ENCODE measurements at places on chromosomes 13 and 19.

GRCh38 chr13:59728896-59729545 is 434.7 kb downstream of the DIAPH3 start:
- DNase-seq = no peak

DNA sequence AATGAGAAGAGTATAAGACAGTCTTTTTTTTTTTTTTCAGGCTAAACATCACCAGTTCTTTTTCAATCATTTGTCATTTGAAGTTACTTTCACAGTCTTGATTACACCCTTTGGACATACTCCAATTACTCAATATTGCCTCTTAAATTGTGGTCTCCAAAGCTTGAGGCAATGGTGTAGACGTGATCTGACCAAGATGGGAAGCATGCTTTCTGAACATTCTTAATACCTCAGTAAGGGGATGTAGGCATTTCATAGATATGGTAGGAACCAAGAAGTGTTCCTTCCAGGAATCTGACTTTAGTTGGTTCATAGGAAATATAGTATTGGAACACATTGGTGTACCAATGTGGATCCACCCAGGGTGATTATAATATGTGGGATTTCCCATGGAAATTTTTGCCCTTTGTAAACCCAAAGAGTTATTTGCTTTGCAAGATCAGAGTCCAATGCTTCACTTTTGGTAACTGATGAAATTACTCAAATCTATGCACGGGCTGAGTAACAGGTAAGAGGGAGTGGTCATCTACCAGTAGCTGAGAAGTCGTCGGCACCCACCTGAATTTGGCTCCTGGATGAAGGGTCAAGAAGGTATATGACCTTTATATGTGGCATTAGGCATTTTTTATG is 62.2 kb downstream of the ERCC5 start:
- no peak for DNase-seq

DNA sequence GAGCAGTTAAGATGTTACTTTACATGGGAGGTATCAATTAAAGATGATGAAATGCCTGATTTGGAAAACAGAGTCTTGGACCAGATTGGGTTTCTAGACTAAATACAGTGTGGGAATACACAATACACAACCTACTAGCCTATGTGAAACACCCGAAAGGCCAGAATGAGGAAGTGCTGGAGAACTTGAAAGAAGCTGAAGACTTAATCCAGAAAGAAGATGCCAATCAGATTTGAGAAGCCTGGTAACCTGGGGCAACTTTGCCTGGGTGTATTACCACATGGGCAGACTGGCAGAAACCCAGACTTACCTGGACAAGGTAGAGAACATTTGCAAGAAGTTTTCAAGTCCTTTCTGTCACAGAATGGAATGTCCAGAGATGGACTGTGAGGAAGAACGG is 43.2 kb downstream of the N4BP2L1 start:
- no peak for DNase-seq

DNA sequence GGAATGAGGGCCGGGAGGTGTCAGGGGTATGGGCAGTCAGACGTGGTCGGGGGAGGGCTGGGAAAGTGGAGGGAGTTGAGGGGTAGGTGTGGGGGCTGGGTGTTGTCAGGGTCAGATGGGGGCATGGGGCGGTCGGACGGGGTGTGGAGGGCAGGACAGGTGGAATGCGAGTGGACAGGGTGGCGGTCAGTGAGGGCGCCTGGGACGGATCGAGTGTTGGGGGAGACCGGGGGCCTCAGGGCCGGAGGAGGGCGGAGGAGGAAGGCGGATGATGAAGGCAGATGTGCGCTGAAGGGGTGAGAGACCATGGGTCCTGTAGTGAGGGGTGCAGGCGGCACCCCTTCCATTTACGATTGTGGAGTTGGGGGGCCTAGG is 5.7 kb downstream of the TBCB start:
- DNase-seq = no peak

- no peak for DNase-seq
Observed at GRCh38 chr13:110359840-110360301, 52.8 kb downstream of the COL4A2 start.

- peak; percentile 44 for DNase-seq
Observed at GRCh38 chr13:74132776-74133656, 1.2 kb downstream of the KLF12 start.

GRCh38 chr19:6916952-6917351 is 29.6 kb downstream of the ADGRE1 start:
- no peak for DNase-seq

GRCh38 chr19:46499692-46500091 is 4.0 kb upstream of the PNMA8B start:
- DNase-seq = no peak

GRCh38 chr19:6384381-6384780 is 8.6 kb downstream of the GTF2F1 start:
- no peak for DNase-seq

GRCh38 chr13:75309981-75310580 is 171.9 kb downstream of the TBC1D4 start:
- DNase-seq = no peak

DNA sequence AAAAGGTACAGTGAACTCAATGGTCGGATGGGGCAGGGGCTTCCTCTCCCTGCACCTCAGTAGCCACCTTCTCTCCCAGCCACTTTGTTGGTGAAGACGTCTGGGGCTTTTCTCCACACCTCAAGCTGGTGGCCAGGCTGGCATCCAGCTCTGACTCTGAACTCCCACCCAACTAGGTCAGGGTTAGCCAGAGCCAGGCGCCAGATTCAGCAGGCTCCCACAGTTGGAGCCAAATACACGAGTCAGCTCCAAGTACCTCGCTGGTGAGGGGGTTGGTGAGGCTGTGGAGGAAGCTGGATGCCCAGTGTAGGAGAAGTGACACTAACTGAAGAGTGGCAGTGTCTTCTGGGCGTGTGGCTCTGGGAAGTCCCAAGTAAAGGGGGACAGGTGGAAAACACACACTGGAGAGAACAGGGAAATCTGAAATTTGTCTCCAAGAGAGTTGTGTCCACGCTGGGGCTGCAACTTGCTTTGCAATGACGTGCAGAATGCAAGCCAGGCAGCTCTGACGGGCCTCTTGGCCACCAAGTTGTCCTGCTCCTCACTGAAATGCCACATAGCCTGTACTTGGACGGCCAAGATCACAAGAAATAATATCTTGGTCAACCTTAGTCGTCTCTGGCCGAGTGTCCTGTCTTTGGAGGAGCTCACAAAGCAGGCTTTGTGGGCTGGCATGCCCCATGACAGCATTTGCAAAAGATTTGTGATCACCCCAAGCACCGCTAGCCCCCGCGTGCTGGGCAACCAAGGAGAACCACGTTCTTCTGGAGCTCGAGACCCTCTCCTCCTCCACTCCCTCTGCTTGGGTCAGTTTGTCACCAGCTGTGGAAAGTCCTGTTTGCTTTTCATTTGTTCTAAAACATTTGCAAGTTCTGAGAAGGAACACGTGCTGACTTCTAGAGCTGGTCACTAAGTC is 18.1 kb downstream of the SLC7A1 start:
- DNase-seq = no peak

GRCh38 chr19:29940971-29941585 is 961 bp upstream of the URI1 start:
- no peak for DNase-seq

DNA sequence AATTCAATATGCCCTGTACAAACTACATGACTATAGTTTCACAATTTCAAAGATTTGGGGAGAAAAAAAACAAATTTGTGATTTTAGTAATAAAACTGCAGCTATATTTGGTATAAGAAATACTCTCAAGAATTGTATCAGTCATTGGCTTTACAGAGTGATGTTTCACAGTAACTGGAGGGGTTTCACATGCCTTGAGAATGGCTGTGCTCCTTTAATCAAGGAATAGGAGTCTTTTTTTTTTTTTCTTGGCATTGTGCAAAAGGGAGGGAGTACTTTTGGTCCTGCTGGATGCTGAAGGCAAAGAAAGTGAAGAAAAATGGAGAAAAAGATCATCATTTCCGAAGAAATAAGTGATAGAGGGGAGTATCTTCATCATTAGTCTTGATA is 6.8 kb downstream of the ZNF507 start:
- DNase-seq = no peak

DNA sequence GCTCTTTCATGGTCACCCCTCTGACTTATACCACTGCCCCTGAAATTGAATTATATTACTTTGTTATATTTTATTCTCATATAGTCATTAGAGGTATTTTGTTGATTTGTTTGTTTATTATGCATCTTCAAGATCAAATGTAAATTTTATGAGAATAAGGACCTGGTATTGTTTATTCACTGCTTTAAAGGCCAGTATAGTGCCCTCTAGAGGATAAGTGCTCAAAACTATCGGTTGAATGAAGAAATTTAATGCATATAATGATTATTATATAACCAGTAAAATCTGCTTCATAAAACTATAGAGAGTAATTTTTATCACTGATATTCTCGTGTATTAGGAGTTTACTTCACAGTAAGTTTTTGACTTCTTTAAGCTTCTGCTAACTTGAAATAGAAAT is 1401.9 kb downstream of the SLITRK1 start:
- DNase-seq = no peak

DNA sequence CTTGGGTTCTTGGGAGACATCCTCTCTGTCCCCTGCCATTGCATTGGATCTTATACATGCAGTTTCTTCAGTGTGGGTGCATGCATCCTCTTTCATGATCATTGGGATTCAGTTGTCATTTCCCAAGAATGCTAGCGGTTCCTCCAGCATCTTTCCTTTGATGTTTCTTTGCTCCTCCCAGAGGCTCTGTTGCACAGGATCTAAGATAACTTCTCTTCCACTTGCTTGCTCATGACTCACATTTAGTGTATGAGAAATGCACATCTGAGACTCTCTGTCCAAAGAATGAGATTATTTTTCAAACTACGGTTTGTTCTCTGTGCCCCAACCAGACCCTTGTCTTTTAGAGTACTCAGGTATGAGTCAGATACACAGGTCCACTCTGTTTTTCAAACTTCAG is 197.1 kb downstream of the NDFIP2 start:
- no peak for DNase-seq

DNA sequence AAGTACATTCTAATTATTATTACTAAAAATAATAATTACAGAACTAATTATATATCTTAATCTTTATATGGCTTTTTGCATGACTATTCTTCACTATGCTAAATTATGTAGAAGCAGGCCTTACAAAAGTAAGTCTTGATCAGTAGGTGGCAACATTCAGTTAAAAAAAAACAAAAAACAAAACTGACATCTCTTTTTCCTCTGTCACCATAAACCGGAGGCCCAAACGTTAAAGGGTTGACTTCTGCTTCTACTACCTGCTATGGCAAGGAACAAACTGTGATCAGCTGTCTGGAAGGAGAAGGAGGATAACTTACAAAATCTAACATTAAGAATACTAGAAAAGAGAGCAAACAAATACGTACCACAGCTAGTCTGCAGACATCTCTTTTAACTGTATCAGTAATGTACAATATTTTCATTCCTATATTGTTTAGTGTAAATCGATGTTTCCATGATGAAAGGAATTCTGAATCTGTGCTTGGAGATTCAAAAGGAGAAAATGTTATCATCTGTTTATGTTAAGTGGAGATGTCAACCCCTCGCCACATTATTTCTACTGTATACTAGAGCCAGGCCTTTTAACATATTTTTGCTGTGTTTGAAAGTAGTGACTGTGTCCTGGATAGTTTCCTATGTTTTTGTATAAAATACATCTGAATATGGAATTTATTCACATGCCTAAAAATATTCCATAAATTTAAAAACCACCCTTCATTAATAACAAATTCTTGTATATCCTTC is 1525.4 kb downstream of the SLITRK1 start:
- DNase-seq = no peak

DNA sequence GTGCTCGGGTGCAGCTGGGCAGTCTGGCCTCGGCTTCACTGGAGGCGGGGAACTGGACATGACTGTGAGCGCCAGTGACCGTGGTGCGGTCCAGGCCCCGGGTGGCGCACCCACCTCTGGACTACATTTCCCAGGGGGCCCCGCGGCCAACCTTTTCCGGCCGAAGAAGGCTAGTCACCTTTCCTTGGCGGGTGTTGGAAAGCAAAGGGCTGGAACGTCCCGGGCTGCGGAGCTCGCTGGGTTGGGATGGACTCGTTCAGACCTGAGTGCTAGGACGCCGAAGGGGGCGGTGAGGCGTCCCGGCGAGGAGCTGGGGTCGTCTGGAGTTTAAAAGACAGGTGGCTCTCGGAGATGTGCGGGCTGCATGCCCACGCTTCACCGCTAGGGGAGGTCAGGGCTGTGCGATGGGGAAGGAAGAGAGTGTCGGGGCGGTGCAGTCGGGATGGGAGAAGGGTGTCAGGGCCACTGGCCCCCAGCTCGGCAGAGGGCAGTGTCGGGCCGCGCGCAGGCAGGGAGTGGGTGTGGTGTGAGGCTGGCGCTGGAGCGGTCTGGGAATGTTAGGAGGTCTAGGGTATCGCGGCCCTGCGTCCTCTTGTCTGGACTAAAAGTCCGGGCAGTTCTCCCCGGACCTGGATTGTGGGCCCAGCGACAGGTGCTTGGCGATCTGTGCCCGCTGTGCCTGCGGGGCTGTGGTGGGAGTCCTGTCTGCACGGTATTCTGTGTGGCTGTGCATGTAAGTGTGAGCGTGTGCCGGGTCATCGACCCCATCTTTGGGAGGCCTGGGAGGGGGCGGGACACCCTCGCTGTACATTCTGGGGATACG is 57.1 kb downstream of the ZNF568 start:
- peak; percentile 92 for DNase-seq

DNA sequence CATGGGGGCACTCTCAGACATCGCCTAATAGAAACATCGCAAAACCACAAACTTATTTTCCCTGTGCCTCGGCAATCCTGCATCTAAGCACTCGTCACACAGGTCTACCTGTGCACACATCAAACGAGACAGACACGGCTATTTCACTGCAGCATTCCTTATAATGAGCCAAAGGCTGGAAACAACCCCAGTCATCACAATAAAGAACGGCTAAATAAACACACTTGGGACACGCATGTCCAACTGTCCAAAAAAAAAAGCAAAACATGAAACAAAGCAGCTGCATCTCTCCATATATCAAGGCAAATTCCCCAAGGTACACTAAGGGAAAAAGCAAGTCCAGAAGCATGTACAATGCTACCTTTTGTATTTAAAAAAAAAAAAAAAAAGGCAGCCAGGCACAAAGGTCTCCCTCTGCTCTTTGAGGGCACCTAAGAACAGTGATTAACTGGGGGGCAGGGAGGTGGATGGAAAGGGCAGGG is 27.2 kb upstream of the CCNP start:
- DNase-seq = no peak

DNA sequence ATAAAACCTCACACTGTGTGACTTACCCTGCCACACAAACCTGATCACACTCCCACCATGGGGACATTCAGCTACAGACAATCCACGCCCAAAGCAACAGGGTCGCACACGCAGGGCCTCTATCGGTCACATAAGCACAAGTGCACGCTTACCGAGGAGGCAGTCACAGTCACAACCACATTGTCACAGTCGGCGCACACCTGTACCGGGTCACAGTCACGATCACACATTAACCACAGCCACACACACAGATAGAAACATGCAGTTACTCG is 579 bp downstream of the ZNF566 start:
- DNase-seq = no peak

- DNase-seq = no peak
Observed at GRCh38 chr13:78650717-78651083, 8.3 kb downstream of the OBI1 start.

DNA sequence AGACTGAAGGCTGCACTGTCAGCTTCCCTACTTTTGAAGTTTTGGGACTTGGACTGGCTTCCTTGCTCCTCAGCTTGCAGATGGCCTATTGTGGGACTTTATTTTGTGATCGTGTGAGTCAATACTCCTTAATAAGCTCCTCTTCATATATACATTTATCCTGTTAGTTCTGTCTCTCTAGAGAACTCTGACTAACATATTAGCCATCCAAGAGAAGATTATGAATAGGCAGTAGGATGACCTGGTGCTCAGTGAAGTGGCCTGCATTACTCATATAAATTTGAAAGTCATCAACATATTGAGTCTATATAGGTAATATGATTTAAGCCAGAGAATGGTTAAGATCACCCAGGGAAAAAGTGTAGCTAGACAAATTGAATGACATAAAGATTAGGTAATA is 136.3 kb upstream of the UFM1 start:
- no peak for DNase-seq
